ENCODE measurements at places on chromosomes 6 and 20.

DNA sequence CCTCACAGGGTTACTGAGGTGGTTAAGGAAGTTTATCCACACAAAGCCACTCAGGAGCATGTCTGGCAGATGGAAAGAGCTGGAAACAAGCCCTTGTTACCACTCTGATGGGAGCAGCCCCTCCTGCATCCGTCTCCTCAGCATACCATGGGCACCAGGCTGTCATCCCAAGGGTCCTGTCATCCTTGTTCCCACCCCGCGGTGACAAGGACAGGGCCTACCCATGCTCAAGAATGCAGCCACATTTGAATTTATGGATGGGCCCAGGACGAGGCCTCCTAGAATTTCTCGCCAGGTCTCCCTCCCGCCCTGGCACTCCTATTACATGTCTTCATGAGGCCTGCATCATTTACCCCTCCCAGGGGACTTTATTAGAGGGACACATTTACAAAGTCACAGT lies 60.0 kb downstream of the NPEPL1 start:
- DNase-seq = no peak

DNA sequence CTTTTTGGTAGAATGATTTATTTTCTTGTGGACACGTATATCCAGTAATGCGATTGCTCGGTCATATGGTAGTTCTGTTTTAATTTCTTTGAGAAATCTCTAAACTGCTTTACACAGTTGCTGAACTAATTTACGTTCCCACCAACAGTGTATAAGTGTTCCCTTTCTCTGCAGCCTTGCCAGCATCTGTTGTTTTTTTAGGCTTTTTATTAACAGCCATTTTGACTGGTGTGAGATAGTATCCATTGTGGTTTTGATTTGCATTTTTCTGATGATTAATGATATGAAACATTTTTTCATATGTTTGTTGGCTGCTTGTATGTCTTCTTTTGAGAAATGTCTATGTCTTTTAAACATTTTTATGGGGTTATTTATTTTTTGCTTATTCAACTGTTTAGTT lies 196.7 kb downstream of the MOXD1 start:
- no peak for DNase-seq

DNA sequence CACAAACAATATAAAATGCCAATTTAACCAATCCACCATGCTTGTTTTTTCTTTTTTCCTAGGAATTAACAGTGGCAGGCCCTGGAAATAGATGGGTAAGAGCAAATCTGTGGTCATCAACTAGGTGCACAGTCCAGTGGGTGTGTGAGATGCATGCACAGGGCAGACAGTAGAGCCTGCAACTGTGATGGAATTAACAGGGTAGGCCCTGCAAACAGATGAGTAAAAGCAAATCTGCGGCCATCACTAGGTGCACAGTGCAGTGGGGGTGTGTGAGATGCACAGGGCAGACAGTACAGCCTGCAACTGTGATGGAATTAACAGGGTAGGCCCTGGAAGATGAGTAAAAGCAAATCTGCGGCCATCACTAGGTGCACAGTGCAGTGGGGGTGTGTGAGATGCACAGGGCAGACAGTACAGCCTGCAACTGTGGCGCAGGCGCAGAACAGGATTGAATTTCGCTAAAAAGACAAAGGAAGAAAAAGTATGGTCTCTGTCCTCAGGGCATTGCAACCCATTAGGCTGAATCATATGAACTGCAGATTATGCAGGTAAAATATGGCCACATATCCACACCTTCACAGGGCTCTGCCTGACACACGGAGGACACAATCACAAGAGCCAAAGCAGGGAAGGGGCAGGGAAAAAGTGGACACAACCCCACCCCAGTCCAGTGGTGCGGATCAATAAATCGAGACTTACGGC lies 41.0 kb upstream of the IPCEF1 start:
- no peak for DNase-seq

GRCh38 chr20:51533291-51534172 lies 9.0 kb downstream of the NFATC2 start:
- no peak for DNase-seq

- no peak for DNase-seq
These were observed 175.8 kb downstream of the GMPR start for GRCh38 chr6:16414205-16414604.

- DNase-seq = no peak
These were observed 350.0 kb downstream of the CD83 start for GRCh38 chr6:14467591-14467990.

DNA sequence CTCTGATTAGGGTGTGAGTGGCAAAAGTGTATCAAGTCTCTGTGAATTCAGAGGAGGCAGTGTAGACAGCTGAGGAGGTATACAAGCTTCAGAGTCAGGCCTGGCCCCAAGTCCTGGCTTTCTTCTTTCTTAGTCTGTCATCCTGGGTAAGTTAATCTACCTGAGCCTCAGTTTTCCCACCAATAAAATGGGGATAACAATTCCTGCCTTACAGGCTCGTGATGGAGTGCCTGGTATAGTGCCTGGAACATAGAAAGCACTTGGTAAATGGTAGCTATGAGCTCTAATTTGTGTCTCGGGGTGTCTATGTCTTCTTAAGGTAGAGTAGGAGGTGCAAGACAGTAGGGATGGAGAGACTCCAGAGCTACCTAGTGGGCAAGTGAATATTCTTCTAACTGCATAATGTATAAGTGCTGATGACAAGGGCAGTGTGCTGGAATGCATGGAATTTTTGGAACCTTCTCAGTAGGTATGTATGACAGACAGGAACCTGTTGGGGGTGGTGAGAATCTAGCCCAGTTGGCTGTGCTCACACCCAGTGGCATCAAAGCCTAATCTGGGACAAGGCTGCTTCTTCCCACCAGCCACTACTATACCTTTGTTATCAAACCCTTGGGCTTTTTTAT lies 4.0 kb upstream of the SCUBE3 start:
- DNase-seq = no peak

DNA sequence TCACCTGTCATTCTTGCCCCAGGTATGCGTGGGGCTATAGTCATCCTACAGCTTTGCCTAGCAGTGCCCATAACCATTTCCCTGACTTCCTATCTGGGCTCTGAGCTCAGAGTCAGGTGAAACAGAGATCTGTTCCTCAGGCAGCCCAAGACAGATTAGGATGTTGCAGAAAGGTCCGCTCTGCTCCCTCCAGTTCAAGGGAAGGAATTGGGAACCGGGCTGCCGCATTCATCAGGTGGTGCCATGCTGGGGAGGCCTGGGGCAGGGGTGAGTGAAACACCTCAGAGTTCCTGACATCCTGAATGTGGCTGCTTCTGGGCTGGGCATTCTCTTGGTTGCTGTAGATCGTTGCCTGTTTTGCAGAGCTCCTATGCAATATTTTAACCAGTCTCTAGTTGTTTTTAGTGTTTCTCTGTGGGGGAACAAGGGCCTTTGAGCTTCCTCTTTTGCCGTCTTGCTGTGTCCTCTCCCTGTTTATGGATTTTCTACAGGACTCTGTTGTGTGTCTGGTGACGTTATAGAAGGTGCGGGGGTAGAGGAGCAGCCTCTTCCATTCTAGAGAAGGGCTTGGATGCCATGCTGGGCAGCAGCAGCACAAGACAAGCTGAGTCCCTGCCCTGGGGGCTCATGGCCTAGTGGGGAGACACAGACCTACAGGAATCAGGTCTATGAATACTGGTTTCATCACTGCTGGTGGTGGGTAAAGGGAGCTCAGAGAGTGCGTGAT lies 9.2 kb downstream of the ENTPD6 start:
- DNase-seq = no peak

DNA sequence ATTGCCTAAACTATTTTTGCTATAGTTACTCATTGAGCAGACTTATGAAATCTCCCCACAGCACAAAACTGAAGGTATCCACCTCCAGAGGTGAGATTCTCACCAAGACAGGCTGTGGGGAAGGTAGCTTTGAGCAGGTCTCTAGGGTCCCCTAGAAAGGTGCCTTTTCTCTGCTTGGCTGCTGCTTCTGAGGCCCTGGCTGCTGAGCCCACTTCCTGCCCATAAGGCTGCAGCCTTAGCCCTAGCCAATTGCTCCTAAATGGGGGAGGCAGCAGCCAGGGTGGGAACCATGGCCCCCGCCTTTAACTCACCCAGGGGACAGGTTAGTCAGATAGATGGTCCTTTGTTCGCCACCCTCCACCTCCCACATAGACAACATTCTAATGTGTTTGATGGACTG lies 3.6 kb downstream of the NT5E start:
- DNase-seq = no peak

- DNase-seq = no peak
These were observed 105.1 kb downstream of the NKAIN2 start for GRCh38 chr6:123908797-123909196.

GRCh38 chr6:113366505-113366904 lies 490.6 kb upstream of the MARCKS start:
- DNase-seq = no peak

- DNase-seq = no peak
These were observed 162.3 kb upstream of the FBXL4 start for GRCh38 chr6:99110029-99110428.

- DNase-seq = no peak
These were observed 45.1 kb upstream of the SLC22A23 start for GRCh38 chr6:3501826-3502500.

GRCh38 chr6:57283106-57283505 lies 34.3 kb upstream of the PRIM2 start:
- DNase-seq = no peak

DNA sequence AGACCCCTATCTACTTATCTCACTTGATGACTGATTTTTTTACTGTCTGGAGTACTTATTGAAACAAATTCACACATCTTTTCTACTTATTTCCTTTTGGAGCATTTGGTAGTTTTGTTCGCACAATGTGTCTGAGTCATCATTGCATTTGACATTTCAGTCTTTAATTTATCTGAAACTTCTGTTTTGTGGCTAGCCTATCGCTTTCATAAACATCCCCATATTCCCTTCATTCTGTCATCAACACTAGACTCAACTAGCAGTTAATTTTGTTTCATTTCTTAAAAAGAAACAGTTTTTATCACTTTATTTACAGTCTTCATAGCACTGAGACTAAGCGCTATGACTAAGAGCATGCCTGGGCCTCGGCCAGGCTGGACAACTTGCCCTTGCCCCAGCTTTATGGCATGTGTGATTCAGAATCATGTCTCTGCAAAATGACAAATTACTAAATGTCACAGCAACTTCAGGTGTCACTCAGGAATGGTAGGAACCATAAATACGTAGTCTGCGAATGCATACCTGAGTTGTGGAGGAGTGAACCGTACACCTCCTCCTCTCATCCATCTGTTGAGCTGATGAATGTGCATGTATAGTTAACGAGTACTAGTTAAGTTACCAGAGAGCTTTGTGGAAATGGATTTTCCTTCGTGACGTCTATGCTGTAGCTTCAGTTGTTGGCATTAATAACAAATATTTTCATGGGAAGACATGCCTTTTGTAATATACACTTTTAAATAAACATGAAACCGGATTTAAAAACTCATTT lies 16.2 kb downstream of the L3MBTL3 start:
- DNase-seq = no peak

DNA sequence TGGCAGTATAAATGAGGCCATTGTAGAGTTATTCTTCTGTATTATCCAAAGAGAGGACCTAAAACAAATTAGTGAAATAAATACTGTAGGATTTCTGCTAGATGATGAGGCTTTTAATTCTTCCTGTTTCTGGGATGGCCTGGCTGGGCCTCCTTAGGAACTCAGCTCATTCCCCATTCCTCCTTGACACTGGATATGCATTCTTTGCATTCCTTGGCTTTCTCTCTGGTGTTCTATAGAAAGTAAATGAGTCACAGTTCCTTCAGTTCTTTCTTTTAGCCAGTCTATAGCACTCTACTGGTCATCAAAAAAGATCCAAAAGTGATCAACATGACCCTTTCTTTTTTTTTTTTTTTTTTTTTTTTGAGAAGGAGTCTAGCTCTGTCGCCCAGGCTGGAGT lies 8.6 kb downstream of the OR10C1 start:
- peak; percentile 3 for DNase-seq

DNA sequence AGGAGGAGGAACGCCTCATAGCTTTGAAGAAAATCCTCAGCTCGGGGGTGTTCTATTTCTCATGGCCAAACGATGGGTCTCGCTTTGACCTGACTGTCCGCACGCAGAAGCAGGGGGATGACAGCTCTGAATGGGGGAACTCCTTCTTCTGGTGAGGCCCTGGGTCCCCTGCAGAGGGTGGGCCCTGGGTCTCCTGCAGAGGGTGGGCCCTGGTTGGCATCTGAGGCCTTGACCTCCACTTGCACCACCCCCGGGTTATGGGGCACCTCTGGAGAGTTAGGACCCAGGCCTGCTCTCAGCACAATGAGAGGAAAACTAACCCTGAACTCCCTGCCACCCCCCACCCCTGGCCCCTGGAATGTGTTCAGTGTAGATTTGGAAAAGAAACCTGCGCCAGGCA lies 47.2 kb downstream of the SYNJ2 start:
- DNase-seq = no peak

GRCh38 chr6:41405941-41406727 lies 70.7 kb downstream of the NCR2 start:
- DNase-seq = no peak

DNA sequence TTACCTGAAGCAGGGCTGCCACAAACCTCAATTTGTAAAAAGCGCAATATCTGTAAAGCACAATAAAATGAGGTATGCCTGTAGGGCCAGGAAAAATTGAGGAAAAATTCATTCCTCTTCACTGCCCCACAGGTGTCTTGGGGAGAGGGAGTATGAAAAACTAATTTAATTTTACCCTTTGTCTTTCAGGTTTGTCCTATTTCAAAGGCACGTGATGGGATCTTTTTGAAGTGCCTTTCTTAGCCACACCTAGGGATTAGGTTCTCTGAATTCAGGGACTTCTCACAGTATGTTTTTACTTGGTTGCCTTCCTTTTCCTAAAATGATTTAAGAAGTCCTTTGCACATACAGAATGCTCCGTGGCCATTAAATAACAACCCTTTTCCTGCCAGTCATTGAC lies 71.9 kb downstream of the NCOA3 start:
- DNase-seq = no peak

DNA sequence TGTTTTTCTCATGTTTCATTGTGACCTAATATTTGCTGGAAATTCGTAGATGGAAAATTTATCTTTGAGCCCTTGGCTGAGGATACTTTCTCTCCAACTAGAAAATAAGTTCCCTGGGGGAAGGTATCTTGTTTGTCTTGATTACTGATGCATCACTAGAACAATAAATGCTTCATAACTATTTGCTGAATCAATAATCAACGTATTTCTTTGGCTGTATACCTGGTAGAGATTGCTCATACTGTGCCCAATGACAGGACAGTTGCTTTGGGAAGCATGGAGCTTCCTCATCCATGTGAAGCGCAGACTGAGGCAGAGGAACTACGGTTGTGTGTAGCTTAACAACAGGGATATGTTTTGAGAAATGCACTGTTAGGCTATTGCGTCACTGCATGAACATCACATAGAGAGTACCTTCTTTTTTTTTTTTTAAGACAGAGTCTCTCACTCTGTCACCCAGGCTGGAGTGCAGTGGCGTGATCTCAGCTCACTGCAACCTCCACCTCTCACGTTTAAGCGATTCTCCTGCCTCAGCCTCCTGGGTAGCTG lies 34.2 kb upstream of the RPN2 start:
- no peak for DNase-seq

GRCh38 chr6:73558624-73559398 lies 38.0 kb upstream of the EEF1A1 start:
- no peak for DNase-seq

DNA sequence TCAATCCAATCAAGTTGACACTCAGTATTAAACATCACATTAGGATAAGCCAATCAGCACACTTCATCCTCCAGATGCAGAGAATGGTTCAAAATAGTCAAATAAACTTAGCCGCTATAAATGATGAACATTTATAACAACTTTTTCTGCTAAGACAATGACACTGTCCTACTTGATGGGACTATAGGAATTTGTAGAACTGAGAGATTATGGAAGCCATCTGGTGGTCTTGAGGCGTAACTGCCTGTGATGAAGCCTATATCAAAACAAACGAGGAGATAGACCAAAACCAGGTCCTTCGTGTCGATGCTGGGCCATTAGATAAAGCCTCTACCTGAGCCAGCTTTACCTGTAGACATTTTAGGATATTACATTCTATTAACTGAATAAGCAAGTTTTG lies 631.1 kb downstream of the COL12A1 start:
- peak; percentile 14 for DNase-seq
